GM19239 (cell line): ENCODE measurements at places on chromosomes 5 and 9.

GRCh38 chr9:128459011-128459410, 3.2 kb downstream of the ODF2 start:
- no peak for DNase-seq

DNA sequence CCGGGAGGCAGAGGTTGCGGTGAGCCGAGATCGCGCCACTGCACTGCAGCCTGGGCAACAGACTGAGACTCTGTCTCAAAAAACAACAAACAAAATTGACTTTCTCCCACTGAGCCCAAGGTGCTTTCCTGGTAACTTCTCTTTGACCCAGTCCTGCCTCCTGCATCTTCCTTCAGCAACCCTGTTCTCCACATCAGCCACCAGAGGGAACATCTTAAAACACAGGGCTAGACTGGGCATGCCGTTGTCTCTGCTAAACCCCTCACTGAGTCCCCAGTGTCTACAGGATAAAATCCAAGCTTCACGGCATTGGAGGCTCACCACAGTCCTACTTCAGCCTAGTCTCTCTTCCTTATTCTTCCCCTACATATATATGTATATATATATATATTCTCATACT, 39.8 kb upstream of the KCNMB1 start:
- DNase-seq, result no peak

DNA sequence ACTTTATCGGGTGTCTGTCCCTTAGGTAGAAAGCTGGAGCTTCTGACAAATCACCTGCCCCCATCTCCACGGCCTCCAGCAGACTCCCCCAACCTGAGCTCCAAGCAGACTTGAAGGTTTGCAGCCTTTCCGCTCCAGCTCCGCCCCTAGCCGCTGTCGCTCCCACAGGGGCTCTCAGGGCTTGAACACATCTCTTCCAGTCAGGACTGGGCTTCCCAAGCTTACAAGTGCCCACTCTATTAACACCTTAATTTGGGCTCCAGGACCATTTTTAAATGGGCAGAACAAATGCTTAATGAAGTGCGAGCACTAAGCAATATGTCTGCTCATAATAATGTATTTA, 17.2 kb upstream of the SLC25A51 start:
- no peak for DNase-seq

- DNase-seq, result peak; percentile 7
Measured at GRCh38 chr9:109880276-109881169, 100.5 kb downstream of the PALM2AKAP2 start.

GRCh38 chr9:99582814-99583213, 238.9 kb upstream of the NR4A3 start:
- no peak for DNase-seq

- DNase-seq, result no peak
Measured at GRCh38 chr9:84173961-84174360, 166.6 kb downstream of the SLC28A3 start.

- DNase-seq, result no peak
Measured at GRCh38 chr9:32172256-32172655, 212.2 kb upstream of the ACO1 start.
